Stimulated activated CD8-positive, alpha-beta memory T cell treated with anti-CD3 and anti-CD28 coated beads, Interleukin-15, amount 100 ng/mL, for 1 hour (primary cell): ENCODE measurements at places on chromosomes 5 and 9.

DNA sequence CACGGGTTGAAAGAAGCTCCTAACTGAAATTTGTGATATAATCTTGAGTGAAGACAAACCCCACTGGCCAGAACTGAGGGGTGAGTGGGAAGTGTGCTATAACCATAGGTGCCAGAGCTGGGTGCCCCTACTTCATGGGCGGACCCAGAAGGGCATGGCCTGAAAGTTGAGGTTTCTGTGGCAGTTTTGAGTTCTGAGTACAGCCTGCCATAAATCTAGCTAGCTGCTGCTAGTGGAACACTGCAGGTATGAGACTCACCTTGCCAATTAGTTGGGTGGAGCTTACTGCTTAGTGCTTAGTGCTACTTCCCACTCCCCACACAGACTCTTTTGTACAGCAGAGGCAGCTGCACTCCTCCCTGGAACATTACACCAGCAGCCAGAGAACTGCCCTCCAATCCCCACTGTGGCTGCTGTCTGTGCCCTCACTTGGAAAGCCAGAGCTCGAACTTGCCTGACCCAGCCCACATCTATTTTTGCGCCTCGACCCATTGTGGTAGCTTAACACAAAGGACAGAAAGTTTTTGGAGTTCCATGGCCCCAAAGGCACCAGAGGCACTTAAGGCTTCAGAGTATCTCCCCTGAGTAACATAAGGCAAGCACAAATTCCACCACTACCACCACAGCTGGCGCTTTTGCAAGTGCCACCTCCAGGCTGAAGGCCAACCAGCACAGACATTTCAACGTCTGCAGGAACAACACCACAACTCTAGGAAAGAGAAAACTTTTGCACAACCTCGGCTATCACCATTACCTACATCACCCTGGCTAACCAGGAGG, 27.1 kb upstream of the PTGER4 start:
- DNase-seq = no peak

- DNase-seq = no peak
These were observed 1.0 kb upstream of the PAX5 start for GRCh38 chr9:37034938-37035647.

DNA sequence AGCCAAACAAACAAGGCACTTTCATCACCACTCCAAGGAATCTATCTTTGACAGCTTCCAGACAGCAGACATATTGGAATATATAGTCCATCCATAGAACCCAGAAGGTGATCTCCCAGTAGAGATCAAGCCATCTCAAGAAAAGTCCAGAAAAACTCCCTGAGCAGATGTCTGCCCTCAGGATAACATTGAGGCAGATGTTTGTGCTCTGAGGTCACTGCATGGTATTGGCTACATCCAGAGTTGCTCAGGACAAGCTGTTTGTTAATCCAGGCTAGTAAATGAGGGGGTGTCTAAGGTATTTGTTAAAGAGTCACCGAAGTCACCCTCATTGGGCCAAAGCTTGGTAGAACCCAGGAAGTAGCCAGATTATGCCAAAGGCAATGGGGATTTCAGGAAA, 556.3 kb upstream of the KLF4 start:
- no peak for DNase-seq

DNA sequence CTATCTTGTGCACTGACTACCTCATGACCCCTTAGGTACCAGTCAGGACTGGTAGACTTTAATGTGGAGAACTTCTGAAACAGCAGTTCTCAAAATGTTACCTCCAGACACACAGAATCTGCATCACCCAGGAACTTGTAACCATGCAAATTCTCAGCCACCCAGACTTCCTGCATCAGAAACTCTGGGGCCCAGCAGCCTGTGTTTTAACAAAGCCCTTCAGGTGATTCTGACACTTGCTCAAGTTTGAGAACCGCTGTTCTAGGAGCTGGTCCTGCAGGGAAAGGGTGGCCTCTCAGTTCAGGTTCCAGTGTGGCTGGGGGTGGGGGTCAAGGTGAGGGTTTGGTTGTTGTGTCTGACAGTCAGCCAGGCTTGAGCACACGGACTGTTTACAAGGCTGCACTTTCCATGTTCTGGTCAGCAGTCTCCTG, 28.4 kb downstream of the ZFP62 start:
- no peak for DNase-seq

DNA sequence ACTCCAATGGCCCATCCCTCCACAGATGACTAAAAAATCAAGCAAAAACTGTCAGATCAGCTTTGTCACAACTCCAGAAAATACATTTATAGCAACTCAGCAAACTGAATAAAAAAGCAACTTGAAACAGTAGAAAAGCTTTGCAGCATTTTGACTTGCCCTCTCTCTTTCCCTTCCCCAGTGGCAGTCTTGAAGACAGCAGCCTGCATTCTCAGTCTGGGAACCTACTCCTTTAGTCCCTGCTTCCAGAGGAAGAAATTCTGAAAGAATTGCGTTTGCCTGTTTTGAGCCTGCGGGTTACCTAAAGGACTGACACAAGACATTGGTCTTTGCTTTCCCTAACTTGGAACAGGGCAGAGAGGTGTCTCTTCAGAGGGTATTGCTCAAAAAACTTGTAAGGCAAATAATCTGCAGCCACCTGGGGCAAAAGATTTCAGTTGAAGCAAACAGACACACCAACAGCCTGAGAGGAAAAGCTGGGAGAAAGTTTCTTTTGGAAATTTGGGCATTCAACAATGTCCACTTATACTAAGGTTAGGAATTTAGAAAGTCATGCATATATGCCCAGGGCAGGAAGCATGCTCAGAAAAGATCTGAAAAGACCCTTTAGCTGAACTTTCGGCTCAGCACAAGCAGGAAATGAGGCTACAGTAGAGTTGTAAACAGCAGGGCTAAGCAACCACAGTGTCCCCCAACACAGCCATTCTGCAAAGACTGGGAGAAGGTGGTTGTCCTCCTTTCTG, 15.2 kb upstream of the SLC35D2 start:
- DNase-seq = no peak

- DNase-seq = no peak
These were observed 86.9 kb upstream of the SIMC1 start for GRCh38 chr5:176151281-176151680.

DNA sequence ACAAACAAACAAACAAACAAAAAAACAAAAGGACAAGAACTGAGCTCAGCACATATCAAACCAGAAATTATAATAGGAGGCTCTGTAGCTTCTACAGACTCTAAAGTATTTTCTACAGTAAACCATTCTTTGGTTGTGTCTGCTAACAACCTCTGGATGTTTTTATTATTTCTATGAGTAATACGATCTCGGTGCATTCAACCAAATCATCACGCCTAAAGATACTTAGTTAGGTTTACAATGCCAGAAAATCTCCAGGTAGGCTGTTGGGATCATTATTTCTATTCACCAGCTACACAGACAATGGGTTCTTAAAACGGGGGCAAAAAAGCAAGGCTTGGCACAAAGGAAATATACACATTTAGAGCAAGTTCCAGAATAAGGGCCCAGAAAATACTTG, 41.6 kb upstream of the ALDOB start:
- DNase-seq = no peak

GRCh38 chr5:148856009-148856367, 29.6 kb downstream of the ADRB2 start:
- DNase-seq = no peak

DNA sequence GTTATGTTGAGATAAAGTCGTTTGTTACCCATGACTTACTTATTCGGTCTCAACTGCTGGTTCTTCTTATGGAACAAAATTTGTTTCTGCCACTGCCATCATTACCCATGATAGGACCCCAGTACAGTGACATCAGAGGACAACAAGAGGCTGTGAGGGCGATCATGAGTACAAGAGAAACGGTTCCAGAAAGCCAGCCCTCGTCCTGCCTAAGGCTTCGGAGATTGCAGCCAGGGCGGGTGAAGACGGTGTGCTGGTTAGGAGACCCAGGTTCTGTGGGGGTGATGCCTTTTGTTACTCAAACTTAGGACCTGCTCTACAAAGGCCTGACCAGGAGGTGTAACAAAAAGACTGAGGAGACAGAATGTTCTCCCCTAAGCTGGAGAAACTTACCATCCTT, 10.9 kb downstream of the FYB1 start:
- DNase-seq = no peak
